LHCN-M2 (cell line): ENCODE measurements at places on chromosomes 16 and 17. TPM values are rescaled to one million over a fixed set of nuclear protein-coding genes. Genes with fewer than 3 reads are reported as not detected.
A peak's percentile ranks its signal among the peaks of the same experiment; 100 is the strongest.

GRCh38 chr16:72983728-72984350 is 64.1 kb downstream of the ZFHX3 start:
- no peak for DNase-seq

DNA sequence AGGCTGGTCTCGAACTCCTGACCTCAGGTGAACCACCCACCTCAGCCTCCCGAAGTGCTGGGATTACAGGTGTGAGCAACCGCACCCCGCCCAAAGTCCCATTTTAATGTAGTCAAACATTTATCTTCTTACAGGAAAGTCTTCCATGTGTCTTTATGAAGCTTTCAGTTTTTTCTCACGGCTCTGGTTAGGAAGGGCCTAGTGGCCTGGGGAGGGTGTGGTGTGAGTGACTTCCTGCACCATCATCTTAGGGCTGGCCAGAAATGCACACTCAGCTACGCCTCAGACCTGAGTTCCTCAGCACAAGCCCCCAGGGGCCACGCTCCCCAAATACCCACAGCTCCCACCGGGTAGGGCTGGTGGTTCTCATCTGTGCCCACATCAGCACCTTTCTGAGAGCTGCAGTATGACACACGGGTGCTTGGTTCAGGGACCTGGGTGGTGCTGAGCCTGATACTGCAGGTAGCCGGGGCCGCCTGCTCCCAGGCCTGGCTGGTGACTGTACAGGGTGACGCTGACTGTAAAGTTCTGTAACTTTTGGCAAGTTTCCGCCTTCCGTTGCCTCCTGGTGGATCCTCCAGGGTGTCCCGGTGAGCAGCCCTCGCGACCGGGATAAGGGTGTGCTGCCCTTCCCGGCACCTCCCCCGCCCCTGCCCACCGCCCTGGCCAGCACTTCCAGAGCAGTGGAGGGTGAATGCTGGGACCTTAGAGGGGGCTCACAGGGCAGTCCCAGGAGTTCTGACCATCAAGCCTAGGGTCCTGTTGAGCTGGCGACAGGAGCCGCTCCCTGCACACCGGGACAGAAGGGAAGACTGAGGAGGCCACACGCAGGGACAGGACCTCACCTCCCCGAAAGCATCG is 52.5 kb downstream of the ZNF778 start:
- no peak for DNase-seq

DNA sequence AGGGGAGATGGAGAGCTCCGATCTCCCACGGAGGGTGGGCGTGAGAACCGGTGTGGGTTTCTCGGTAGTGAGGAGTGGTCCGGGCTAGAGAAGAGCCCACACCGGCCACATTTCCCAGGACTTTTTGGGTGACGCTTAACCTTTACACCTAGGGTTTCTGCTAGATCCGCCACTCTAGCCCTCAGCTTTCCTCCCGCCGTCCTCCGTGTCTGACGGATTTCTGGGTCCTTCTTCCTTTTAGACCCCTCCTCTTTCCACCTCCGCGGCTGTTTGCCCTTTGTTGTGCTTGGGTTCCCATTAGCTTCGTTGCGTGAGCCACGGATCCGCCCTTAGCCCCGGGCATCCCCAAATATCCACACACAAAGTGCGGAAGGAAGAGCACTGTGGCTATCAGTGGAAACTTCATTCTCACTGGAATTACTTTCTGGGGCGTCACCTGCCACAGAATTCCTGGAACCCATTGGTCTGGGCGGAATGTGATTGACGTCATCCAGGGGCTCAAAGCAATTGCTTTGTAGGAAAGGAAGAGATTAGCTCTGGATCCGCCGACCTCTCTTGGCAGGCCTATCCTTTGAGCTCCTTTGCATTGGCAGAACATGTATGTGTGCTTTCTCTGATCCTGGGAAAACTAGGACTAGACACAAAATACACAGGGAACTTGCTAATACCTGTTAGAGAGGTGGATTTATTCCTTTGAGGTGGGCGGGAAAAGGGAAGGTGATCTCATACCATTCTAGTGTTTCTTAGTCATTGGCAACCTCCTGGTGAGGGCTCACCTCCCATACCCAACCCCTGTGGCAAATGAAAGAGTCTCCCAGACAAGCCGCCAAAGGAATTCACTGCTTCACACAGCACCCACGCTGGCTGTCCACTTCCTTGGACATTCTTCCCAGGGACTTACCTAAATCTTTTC is 654 bp downstream of the TNFAIP1 start:
- DNase-seq = peak; percentile 74

GRCh38 chr17:63855185-63855584 is 12.7 kb upstream of the SMARCD2 start:
- no peak for DNase-seq

GRCh38 chr17:81891303-81891552 is 158 bp downstream of the ALYREF start:
- no peak for DNase-seq

GRCh38 chr16:84117494-84117843 is 727 bp upstream of the MBTPS1 start:
- DNase-seq = no peak

DNA sequence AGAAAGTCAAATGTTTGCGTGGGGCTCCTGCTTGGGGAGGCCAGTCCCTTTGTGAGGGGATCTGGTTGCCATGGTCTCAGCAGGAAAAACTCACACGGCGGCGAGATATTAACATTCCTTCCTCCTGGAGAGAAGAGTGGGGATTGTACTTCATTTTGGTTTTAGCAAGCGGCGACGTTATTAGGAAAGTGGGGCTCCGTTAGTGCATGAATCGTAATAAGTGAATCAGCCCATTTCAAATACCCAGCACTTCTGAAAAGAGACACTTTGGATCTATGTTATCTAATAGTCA is 41.6 kb upstream of the METRNL start:
- DNase-seq = no peak

GRCh38 chr16:11756248-11756647 is 13.6 kb upstream of the TXNDC11 start:
- DNase-seq = no peak

- peak; percentile 89 for DNase-seq
Observed at GRCh38 chr17:4969047-4969550, 1.5 kb upstream of the SPAG7 start.

GRCh38 chr17:66301864-66302741 is at the start of gene PRKCA:
Gene PRKCA, plus strand, starts transcription at chr17:66302613.
- peak; percentile 65 for DNase-seq

DNA sequence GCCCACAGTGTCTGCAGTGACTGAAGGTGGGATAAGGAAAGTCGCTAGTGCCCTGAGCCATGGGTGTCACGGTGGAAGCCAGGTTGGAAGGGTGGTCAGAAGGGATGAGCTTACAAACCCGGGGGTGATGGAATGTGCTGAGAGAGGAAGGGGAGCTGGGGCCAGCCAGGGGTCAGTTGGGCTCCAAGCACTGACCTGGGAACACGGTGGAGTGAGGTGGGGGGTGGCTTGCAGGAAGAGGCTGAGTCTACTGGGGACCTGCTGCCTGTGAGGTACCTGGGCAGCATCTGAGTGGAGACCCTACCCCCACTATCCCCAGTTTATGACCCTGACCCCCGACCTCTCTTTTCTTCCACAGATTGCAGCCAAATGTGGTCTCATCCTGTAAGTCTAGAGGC is 3.1 kb downstream of the TMEM92 start:
- DNase-seq = no peak

DNA sequence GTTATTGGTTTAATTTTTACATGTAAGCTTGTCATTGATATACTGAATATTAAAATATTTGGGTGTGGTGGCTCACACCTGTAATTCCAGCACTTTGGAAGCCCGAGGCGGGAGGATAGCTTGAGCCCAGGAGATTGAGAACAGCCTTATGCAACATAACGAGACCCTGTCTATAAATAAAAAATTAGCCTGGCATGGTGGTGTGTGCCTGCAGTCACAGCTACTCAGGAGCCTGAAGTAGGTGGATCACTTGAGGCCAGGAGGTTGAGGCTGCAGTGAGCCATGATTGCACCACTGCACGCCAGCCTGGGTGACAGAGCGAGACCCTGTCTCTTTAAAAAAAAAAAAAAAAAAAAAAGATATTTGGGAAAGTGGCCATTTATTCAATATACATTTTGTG is 32.3 kb downstream of the NFAT5 start:
- DNase-seq = no peak

DNA sequence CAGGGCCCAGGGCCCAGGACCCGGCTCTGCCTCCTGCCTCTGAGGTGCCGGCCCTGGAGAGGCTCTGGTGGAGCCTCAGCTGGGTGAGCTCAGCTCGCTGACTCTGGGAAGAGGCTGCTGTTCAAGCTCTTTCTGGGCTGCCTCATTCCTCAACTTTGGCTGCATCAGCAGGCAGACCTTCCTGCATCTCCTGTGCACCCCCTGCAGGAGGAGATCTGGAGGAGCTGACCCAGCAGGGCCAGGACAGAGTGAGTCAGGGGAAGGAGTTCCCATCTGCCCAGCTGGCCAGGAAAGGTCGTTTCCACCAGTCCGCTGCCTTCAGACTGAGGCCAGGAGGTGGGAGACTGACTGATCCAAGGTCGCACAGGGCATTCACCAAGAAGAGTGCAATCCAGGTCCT is 10.7 kb downstream of the CRHR1 start:
- peak; percentile 8 for DNase-seq

DNA sequence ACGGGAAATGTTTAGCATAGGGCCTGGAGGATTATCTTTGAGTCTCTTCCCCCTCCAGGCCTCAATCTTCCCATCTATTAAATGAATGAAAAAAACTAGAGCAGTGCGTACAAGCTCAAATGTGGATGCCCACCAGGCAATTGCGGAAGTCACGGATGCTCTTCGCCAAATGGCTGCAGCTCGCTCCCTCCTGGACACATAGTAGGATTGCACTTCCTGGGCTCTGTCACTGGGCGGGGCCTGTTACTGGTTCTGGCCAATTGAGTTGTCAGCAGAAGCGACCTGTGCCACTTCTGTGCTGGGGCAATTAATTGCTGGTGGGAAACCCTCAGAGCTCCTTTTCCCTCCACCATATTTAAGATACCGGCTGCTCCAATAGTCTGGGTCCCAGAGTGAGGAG is 168.2 kb upstream of the IRX6 start:
- DNase-seq = no peak

DNA sequence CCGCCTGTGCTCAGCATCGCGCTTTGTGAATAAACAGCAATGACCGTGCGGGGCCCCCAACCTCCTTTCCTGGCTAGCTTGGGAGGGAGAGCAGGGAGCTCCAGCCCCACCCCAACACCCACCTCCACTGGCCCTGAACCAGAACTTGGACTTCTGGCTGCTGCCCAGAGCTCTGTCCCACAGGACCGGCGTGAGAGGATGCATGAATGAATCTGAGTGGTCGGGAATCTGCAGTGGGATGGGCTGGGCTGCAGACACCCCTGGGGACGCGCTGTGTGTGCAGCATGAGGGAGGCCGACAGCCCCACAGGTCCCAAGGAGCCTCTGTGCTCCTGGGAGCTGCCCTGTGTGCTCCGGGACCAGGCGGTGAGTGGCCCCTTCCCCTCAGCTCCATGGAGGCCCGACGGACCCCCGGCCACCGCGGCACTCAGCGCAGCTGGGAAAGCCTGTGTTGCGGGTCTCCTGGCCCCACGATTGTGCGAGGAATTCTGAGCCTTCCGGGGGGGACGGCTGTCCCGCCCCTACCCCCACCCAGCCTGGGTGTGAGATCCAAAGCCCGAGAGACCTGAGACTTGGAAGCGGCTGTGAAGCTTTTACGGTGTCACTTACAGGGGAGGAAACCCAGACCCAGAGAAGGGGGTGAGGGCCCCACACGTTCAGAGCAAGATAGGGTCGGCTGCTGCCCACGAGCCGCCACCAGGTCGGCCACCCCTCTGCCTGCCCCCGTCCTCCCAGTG is 5.4 kb downstream of the PIEZO1 start:
- no peak for DNase-seq

GRCh38 chr16:70703041-70703834 is 17.4 kb upstream of the MTSS2 start:
- peak; percentile 96 for DNase-seq

GRCh38 chr16:89507834-89508590 is at the start of gene SPG7:
Gene SPG7, plus strand, starts transcription at chr16:89508403. Its CDS starts 15 bp downstream, at chr16:89508418.
- peak; percentile 78 for DNase-seq

GRCh38 chr17:1414001-1414574 is 14.1 kb upstream of the YWHAE start:
- DNase-seq = no peak

DNA sequence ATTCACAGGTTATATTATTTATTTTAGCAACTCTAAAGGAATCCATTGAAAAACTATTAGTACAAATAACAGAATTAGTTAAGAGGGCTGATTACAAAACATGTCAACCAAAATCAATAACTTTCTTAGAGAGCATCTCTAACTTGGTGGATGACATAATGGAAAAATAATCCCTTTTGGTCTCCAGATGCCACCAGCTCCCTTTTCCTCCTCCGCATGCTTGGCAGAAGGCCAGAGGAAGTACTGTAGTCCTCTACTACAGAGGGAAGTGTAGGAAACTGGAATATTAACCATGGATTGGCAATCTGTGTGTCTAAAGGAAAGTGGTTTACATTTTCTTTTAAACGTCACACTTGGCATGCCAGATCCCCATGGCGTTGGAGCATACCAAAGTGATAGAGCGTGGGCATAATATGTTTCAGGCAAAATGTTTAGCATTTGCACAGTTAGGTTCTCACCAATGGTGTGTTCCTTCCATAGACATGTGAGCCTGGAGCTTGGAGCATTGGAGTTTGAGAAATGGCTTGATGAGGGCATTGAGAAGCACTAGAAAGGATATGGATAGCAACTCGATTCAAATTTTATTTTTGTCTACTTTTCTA is 106.3 kb downstream of the PRKCB start:
- no peak for DNase-seq

GRCh38 chr16:79041206-79041605 is 559.3 kb downstream of the MAF start:
- DNase-seq = no peak

Gene KRT34
- total RNA-seq = 0.29 and 1.0 TPM in 2 replicates

Gene DPEP1
- total RNA-seq = 0.46 TPM in 1 of 2 replicates, not detected in the other

Gene RND2
- 0.06 TPM in 1 of 2 replicates, not detected in the other for total RNA-seq

Gene SHBG
- 0.23 TPM in 1 of 2 replicates, not detected in the other for total RNA-seq

Gene ZNF19
- 0.96 and 3.9 TPM in 2 replicates for total RNA-seq

Gene ELOB
- total RNA-seq = 454 and 1,311 TPM in 2 replicates

Gene AOC3
- 0.17 TPM in 1 of 2 replicates, not detected in the other for total RNA-seq

Gene NPIPB13
- 0.57 and 0.58 TPM in 2 replicates for total RNA-seq

Gene ZG16
- total RNA-seq = not detected in 2 replicates

Gene SULT1A2
- total RNA-seq = not detected in 2 replicates
